Kidney epithelial cell (primary cell): ENCODE measurements at places on chromosomes 3 and 15. TPM values are rescaled to one million over a fixed set of nuclear protein-coding genes. Genes with fewer than 3 reads are reported as not detected.

TRPM1 gene
- total RNA-seq = 1.2 TPM in 1 of 2 replicates, not detected in the other

TNFSF10 gene
- total RNA-seq = 8.6 and 16.5 TPM in 2 replicates

CAPN3 gene
- total RNA-seq = 0.89 and 3.7 TPM in 2 replicates

GOLGA6L25 gene
- not detected in 2 replicates for total RNA-seq

SHC4 gene
- 3.3 and 4.2 TPM in 2 replicates for total RNA-seq

NR1I2 gene
- 0.14 and 0.79 TPM in 2 replicates for total RNA-seq

LSMEM2 gene
- not detected in 2 replicates for total RNA-seq

RPL15 gene
- 3,479 and 3,843 TPM in 2 replicates for total RNA-seq

ADAMTS9 gene
- total RNA-seq = 211 and 217 TPM in 2 replicates

INSYN1 gene
- total RNA-seq = 1.3 and 3.1 TPM in 2 replicates

MME gene
- 83.5 and 117 TPM in 2 replicates for total RNA-seq

MEGF11 gene
- total RNA-seq = 0.55 and 0.63 TPM in 2 replicates

CD80 gene
- total RNA-seq = not detected in 2 replicates

OR5K2 gene
- not detected in 2 replicates for total RNA-seq

NRG4 gene
- not detected in 2 replicates for total RNA-seq

LTK gene
- 7.9 and 11.5 TPM in 2 replicates for total RNA-seq

C3orf38 gene
- 26.9 and 27.0 TPM in 2 replicates for total RNA-seq

GMPPB gene
- 44.0 and 53.2 TPM in 2 replicates for total RNA-seq

ZNF502 gene
- total RNA-seq = 3.4 and 3.9 TPM in 2 replicates

BRPF1 gene
- total RNA-seq = 20.1 and 21.3 TPM in 2 replicates

CACNA2D3 gene
- 0.17 and 0.55 TPM in 2 replicates for total RNA-seq

SGO1 gene
- total RNA-seq = 4.8 and 6.9 TPM in 2 replicates

ZBTB47 gene
- total RNA-seq = 8.8 and 11.1 TPM in 2 replicates

GOLGA8M gene
- total RNA-seq = not detected in 2 replicates

NEK10 gene
- 0.67 and 1.4 TPM in 2 replicates for total RNA-seq

COPB2 gene
- 79.0 and 98.1 TPM in 2 replicates for total RNA-seq

C15orf62 gene
- 1.2 and 1.4 TPM in 2 replicates for total RNA-seq

VGLL3 gene
- 40.6 and 55.7 TPM in 2 replicates for total RNA-seq

KPNA4 gene
- 34.4 and 38.0 TPM in 2 replicates for total RNA-seq

GLDN gene
- not detected in 2 replicates for total RNA-seq

XIRP1 gene
- 0.08 TPM in 1 of 2 replicates, not detected in the other for total RNA-seq

MAGI1 gene
- 15.4 and 15.8 TPM in 2 replicates for total RNA-seq

CGNL1 gene
- total RNA-seq = 2.1 and 2.8 TPM in 2 replicates

RIOX2 gene
- total RNA-seq = 21.5 and 22.0 TPM in 2 replicates

ERICH6 gene
- 0.07 TPM in 1 of 2 replicates, not detected in the other for total RNA-seq

TGM5 gene
- not detected in 2 replicates for total RNA-seq

SLC26A6 gene
- total RNA-seq = 32.8 and 54.2 TPM in 2 replicates

KNG1 gene
- total RNA-seq = not detected in 2 replicates

CEP97 gene
- total RNA-seq = 7.5 and 9.7 TPM in 2 replicates

CHRNA3 gene
- total RNA-seq = 0.07 and 0.46 TPM in 2 replicates
